K562 (cell line): ENCODE measurements at places on chromosomes 16 and 17.

- H3K27me3 ChIP-seq: peaks cover 86% of the 10 kb centered on the region
- H3K4me1 ChIP-seq: peaks cover 42% of the 10 kb centered on the region
- H3K27ac ChIP-seq: no peak overlapping the region
- no peak for DNase-seq
Observed at GRCh38 chr16:1001096-1001495, 19.5 kb downstream of the SOX8 start.

- 0 out of 3 replicates have a peak, but pooled peaks cover 2% of the 10 kb centered on the region for H3K4me1 ChIP-seq
- DNase-seq: peak; percentile 47
- H3K36me3 ChIP-seq: no peaks in the 10 kb centered on the region
- H3K4me3 ChIP-seq: no peak overlapping the region
- 0 out of 2 replicates have a peak, but pooled peaks cover 3% of the 10 kb centered on the region for H3K27me3 ChIP-seq
Observed at GRCh38 chr16:68444056-68444657, 4.2 kb downstream of the SMPD3 start.

DNA sequence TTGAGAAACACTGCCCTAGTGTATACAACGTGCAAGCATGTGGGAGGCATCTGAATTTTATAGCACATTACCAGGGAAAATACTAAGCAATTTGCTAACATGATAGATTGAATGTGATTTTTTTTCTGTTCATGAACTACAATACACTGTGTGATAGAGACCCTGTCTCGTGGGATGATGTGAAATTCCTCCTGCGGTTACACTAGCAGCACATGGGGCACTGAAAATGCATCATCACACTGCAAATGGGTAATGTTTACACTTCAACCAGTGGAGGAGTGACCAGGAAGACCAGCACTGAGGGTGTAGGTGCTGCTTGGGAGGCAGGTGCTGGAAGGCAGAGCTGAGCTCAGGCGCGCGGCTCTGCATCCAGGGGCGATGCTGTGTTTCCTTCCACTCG is 28.8 kb downstream of the ORC6 start:
- H3K4me1 ChIP-seq: no peaks in the 10 kb centered on the region
- H3K27ac ChIP-seq: no peak overlapping the region
- no peaks in the 10 kb centered on the region for H3K36me3 ChIP-seq
- no peak for DNase-seq

DNA sequence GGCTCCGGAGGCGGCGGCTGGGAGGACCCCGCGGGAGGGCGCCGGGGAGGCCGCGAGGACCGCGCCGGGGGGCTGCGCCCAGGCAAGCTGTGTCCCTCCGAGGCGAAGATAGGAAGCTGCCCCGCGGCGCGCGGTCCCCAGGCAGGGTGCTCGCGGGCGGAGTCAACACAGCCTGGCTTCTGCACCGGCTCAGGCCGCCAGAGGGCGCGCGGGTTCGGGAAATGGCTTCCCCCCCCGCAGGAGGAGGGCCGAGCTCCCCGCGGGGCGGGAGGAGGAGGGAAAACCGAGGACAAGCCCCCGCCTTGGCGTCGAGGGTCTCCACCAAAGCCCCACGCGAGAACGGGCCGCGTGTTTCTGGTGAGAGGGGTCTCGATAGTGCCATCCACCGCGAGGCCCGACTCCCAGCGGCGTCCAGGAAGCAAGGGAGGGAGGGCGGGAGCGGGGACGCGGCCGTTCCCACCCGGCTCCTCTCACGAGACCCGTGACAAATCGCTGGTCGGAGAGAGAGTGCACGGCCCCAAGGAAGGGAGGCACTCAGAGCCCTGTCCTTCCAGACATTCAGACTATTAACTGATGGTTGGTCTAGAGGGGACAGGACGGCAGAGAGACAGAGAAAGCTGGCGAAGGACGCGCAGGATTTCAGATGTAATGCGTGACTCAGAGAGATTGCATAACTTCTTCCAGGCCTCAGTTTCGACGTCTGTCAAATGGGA is 64.4 kb upstream of the DNAJA2 start:
- DNase-seq: peak; percentile 92
- H3K27ac ChIP-seq: no peak overlapping the region
- no peaks in the 10 kb centered on the region; the same call in 2 of the 3 replicates for H3K4me1 ChIP-seq
- H3K36me3 ChIP-seq: no peaks in the 10 kb centered on the region

DNA sequence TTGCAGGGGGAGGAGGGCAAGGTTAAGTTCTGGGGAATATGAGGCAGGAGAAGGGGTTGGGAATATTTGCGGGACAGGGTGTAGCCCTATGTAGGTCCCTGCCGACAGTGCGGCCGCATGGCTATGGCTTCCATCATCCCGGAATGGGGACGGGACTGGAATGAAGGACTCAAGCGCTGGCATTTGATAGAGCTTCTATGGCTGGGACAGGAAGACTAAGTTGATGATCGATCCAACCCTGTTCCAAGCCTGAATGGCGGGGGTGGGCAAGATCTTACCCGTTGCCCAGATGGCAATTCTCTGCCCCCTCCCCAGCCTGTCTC is 47.1 kb downstream of the SRCIN1 start:
- no peak overlapping the region for H3K27ac ChIP-seq
- no peak for DNase-seq
- peaks cover 14% of the 10 kb centered on the region; the same call in 2 of the 3 replicates for H3K27me3 ChIP-seq
- H3K4me1 ChIP-seq: peaks cover 19% of the 10 kb centered on the region
- H3K4me3 ChIP-seq: no peak overlapping the region
- H3K36me3 ChIP-seq: no peaks in the 10 kb centered on the region

GRCh38 chr16:17027488-17028129 is 443.2 kb downstream of the XYLT1 start:
- H3K4me1 ChIP-seq: no peaks in the 10 kb centered on the region
- no peak for DNase-seq
- H3K27ac ChIP-seq: no peak overlapping the region
- H3K27me3 ChIP-seq: no peaks in the 10 kb centered on the region
- H3K4me3 ChIP-seq: no peak overlapping the region

DNA sequence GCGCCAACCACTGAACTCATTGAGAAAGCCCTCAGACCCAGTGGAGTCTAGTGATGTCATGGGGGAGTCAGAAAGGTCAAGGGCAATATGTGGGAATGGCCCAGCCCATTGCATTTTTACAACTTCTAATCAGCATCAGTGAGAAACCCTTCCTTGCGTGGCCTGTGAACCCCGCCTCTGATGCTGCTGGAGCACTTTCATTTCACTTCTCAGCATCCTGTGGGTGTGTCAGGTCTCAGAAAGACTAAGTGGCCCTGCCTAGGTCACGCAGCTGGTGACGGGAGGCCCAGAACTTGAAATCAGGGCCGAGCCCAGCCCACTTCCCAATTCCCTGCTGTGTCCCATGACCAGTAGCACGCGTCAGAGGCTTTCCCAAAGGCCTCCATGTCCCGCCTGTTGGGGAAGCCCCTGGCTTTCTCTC is 6.1 kb downstream of the DNAI2 start:
- H3K27ac ChIP-seq: no peak overlapping the region
- peaks cover 10% of the 10 kb centered on the region for H3K27me3 ChIP-seq
- H3K36me3 ChIP-seq: no peaks in the 10 kb centered on the region

- DNase-seq: peak; percentile 29
- no peak overlapping the region for H3K27ac ChIP-seq
- H3K4me3 ChIP-seq: no peak overlapping the region
- peaks cover 34% of the 10 kb centered on the region for H3K27me3 ChIP-seq
- peaks cover 22% of the 10 kb centered on the region for H3K4me1 ChIP-seq
- no peaks in the 10 kb centered on the region for H3K36me3 ChIP-seq
Observed at GRCh38 chr17:61463316-61464129, 11.3 kb downstream of the TBX4 start.

DNA sequence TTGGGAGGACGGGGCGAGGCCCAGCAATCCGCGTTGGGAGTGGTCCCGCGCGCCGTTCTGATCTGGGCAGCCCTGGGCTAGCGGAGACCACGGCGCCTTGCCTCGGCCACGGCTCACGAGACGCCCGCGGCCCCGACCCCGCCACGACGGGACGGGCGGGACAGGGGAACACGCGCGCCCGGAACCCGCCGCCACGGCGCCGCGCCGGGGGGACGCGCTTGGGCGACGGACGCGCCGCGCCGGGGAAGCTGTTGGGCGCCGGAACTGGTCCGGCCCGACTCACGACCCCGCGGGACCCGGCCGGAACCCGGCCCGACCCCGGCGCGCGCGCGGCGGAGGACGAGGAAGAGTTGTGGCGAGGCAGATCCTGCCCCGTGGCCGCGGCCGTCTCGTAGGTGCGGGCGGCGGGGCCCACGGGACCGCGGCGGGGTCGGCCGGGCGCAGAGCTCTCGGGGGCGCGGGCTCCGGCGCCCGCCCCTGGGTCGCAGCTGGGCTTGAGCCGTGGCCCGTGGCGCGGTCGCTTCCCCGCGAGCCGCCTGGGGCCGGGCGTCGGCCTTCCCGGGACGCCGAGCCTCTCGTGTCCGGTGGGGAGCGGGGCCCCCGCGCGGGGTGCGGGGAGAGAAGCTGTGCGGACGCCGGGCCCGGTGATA is at the start of gene ACSF3:
TSS of gene ACSF3 (plus strand) at position 251 of the 650 bp plus-strand sequence. CDS start 6,830 bp downstream, outside the sequence.
- H3K4me1 ChIP-seq: peaks cover 84% of the 10 kb centered on the region
- peak within 1 kb of the TSS; percentile 88 for H3K4me3 ChIP-seq
- peak; percentile 92 for DNase-seq
- peaks cover 16% of the 10 kb centered on the region; the same call in 2 of the 3 replicates for H3K36me3 ChIP-seq
- H3K27ac ChIP-seq: peak within 1 kb of the TSS; percentile 68

DNA sequence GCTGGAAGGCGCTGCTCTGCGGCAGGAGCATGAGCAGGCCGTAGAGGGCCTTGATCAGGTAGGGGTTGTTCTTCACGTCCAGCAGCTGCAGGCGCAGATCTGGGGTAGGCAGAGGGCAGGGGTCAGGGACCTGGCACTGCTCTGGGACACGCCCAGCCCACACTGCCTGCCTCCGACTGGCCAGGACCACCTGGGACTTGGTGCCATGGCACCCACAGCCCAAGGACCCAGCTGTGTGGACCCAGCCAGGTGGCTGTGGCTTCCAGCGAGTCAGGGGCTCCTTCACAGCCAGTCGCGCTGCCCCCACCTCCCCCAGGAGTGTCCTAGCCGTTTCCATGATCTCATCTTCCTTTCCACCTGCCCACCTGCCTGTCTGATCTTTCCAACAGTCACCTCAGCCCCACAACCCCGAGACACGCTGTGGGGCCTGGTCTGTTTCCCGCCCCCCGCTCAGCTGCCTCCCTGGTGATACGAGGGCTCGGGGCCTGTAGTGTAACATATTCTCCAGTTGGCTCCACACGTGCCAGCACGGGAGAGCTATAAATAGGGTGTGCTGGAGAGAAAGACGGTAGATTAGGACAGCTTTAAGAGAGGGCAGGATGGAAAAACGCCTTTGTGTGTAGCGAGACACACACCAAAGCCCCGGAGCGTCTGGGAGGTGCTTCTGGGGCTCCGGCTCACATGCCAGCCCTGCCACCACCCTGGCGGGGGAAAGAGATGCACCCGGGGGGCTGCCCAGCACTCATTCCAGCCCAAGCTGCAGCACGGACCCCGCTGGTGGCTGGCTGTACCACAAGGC is 7.2 kb upstream of the MTSS2 start:
- peaks cover 15% of the 10 kb centered on the region; the same call in 1 of the 3 replicates for H3K36me3 ChIP-seq
- H3K4me3 ChIP-seq: no peak overlapping the region
- peaks cover 84% of the 10 kb centered on the region for H3K4me1 ChIP-seq
- DNase-seq: no peak
- no peak overlapping the region for H3K27ac ChIP-seq
- no peaks in the 10 kb centered on the region for H3K27me3 ChIP-seq

GRCh38 chr16:5070431-5071186 is 1.0 kb upstream of the ALG1 start:
- H3K4me3 ChIP-seq: no peak overlapping the region
- H3K4me1 ChIP-seq: peaks cover 10% of the 10 kb centered on the region; the same call in 1 of the 2 replicates
- DNase-seq: no peak
- H3K27ac ChIP-seq: no peak overlapping the region
- peaks cover 14% of the 10 kb centered on the region; the same call in 2 of the 3 replicates for H3K27me3 ChIP-seq

DNA sequence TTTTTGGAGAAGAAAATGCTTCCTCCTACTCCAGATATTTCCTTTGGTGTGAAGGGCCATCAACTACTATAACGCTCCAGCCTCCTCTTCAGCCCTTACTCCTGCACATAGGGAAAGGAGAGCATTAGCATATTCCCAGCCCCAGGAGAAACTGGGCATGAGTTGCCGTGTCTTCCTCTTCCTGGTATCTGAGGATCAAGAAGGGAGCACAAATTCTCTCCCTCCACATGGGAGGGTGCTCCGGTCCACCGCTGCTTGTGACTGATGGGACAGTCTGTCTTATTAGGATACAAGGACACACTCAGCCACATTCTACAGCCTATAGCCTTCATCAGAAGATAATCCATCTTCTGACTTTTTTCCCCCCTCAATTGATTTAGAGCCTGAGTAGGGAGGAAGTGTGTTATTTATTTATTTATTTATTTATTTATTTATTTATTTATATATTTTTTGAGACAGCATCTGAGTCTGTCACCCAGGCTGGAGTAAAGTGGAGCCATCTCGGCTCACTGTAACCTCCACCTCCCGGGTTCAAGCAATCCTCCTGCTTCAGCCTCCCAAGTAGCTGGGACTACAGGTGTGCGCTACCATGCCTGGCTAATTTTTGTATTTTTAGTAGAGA is 16.6 kb upstream of the CYB5B start:
- H3K27ac ChIP-seq: no peak overlapping the region
- H3K4me1 ChIP-seq: peaks cover 11% of the 10 kb centered on the region
- no peak overlapping the region for H3K4me3 ChIP-seq
- no peaks in the 10 kb centered on the region for H3K36me3 ChIP-seq
- DNase-seq: no peak

GRCh38 chr16:67137605-67138004 is 13.2 kb downstream of the B3GNT9 start:
- H3K27ac ChIP-seq: no peak overlapping the region
- H3K27me3 ChIP-seq: no peaks in the 10 kb centered on the region
- peaks cover 90% of the 10 kb centered on the region for H3K36me3 ChIP-seq
- no peak overlapping the region for H3K4me3 ChIP-seq
- no peaks in the 10 kb centered on the region for H3K4me1 ChIP-seq

DNA sequence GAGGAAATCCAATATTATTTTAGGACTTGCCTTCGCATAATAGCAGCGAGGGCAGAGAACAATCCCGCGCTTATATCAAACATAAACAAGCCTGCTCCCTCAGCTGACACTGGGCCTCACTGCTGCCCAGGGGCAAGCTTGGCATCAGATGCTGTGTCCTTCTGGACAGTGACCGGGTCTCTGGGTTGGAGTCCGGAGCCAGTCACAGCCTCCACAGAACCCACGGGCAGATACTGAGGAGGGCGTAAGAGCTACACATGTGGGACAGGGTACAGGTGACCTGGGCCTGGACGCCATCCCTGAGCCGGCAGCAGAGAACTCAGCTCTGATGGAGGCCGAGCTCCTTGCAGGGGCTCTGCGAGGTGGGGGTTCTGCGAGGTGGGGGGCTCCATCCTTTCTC is 14.7 kb upstream of the ZNF469 start:
- H3K4me3 ChIP-seq: no peak overlapping the region
- no peaks in the 10 kb centered on the region for H3K36me3 ChIP-seq
- no peaks in the 10 kb centered on the region for H3K4me1 ChIP-seq
- no peak overlapping the region for H3K27ac ChIP-seq
- DNase-seq: no peak
- H3K27me3 ChIP-seq: no peaks in the 10 kb centered on the region; the same call in 2 of the 3 replicates

DNA sequence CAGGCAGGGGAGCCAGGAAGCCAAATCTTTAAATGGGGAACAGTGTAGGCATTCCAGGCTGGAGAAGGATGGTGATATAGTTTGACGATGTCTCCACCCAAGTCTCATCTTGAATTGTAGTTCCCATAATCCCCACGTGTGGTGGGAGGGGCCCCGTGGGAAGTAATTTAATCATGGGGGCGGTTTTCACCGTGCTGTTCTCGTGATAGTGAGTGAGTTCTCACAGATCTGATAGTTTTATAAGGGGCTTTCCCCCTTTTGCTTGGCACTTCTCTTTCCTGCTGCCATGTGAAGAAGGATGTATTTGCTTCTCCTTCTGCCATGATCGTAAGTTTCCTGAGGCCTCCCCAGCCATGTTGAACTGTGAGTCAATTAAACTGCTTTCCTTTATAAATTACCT is 28.8 kb downstream of the GINS3 start:
- H3K27ac ChIP-seq: no peak overlapping the region
- H3K4me3 ChIP-seq: no peak overlapping the region
- no peaks in the 10 kb centered on the region for H3K36me3 ChIP-seq

GRCh38 chr16:89842471-89843408 is 14.5 kb downstream of the SPIRE2 start:
- no peak overlapping the region for H3K4me3 ChIP-seq
- H3K27me3 ChIP-seq: no peaks in the 10 kb centered on the region
- no peaks in the 10 kb centered on the region for H3K4me1 ChIP-seq
- no peak for DNase-seq
- H3K27ac ChIP-seq: no peak overlapping the region
